ELF-1 (cell line): ENCODE measurements at places on chromosomes 2 and 18.
A peak's percentile ranks its signal among the peaks of the same experiment; 100 is the strongest.

DNA sequence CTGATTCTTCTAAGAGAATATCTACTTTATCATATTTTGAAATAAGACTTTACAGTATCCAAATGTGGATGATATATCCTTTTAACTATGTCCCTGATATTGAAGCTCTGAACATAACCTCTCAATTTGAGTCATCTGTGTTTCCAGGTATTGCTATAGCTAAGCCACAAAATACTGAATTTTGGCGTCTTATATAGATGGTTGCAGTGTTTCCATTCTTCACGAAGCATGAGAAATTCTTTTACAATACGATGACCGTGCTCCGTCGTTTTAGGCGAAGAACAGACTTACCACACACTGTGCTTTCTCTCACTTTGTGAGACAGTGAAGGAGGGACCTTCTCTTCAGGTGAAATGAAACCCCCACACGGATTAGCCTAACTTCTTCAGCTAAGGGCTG is 45.3 kb downstream of the LRRFIP1 start:
- no peak for DNase-seq

DNA sequence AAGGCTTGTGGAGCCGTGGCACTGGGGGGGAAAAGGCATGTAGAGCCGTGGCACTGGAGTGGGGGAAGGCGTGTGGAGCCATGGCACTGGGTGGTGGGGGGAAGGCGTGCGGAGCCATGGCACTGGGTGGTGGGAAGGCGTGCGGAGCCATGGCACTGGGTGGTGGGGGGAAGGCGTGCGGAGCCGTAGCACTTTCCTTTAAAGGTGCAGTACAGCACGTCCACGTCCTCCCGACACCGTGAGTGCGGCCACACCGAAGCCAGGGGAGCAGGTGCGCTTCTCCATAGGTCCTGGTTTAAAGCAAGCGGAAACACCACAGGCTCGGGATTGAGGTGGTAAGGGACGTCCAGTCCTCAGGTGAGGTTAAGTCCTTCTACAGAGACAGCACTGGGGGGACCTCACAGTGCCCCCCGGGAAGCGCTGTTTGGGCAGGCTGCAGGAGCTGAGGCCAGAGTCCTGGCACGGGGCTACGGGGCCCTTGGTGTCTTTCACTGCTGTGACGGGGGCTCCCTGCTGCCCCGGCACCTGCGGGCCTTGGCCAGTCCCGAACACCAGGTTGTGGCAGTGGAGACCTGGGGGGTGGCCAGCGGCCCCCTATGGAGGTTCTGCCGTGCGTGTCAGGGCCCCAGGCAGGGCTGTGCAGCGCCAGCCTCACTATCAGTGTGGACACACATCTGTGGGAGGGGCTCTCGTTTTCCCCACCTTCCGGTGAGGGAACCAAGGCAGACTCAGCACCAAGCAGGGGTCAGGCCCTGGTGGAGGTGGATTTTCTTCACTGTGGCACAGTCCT is 93.0 kb upstream of the CTDP1 start:
- DNase-seq: no peak

GRCh38 chr2:212314680-212315079 is 223.9 kb downstream of the ERBB4 start:
- no peak for DNase-seq

- no peak for DNase-seq
Measured at GRCh38 chr2:97698530-97698929, 14.8 kb upstream of the ZAP70 start.

DNA sequence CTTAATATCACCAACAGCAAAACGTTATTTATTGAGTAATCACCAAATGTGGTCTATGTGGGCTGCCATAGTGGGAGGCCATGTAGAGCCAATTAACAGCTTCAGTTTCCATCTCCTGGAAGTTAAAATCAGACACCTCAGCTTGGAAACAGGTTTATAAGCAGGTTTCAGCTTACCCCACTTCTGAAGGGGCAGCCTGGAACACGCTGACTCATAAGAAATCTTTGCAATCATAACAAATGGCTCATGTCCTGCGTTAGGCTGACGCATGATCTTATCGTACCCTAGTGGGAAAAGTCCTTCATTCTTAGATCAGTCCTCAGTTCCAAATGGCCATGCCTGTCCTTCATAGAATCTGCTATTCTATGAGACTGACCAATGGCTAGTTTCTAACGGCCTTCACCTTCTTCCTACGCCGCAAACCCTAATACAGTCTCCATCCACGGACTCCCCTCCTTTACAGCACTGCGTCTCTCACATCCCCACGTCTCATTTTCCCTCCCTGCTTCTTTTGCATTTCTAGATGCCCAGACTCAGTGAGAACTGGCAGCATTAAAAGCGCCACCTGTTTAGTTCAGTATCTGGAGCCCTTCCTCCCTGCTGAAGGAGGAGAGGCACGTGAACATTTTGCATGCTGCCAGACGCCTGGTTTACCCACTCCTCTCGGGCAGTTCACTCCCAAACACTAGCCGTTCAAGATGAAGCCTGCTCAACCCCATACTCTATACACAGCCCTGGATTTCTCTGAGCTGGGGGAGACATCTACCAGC is 24.2 kb upstream of the BZW1 start:
- no peak for DNase-seq

DNA sequence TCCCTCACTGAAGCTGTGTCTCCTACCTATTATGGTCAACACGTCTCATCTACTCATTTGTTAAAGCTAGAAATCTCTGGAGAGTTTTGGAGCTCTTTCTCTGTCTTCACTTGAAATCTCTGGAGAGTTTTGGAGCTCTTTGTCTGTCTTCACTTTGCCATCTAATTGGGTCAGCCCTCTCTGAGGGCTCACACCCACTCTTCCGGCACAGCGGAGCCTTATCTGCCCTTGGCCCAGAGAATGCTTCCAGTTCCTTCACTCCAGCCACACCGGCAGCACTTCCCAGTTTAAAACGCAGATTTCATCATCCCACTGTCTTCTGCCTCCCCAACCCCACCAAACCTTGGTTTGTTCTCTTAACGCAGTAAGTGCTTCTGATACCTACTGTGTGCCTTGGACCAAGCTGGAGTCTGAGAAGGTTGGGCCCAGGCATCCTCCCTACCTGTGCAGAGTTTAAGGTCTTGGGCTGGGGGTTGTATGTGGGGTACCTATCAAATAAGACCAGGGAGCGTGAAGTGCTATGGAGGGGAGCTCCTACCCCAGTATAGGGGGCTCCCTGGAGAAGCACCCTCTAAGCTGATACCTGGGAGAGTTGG is 5.0 kb downstream of the HPCAL1 start:
- DNase-seq: no peak

GRCh38 chr2:143841935-143842334 is 678.0 kb downstream of the ZEB2 start:
- DNase-seq: no peak

- DNase-seq: no peak
Measured at GRCh38 chr18:65380571-65380970, 370.2 kb upstream of the CDH7 start.

DNA sequence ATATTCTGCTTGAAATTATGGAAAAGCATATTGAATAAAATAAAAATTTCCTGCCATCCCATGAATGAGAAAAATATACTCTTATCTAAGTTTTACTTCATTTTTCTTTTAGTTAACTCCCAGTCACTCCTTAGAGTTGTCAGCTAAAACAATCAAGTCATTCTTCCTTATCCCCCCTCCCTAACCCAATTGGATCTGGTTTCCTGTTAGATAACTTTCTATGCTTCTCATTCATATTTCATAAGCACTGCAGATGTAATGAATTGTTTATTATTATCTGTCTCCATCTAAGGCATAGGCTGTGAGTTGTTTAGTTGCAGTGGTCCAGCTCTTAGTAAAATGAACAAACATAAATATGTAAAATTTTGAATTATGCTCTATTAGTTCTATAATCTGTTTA is 244.0 kb upstream of the GCFC2 start:
- DNase-seq: no peak

GRCh38 chr2:118246726-118247125 is 158.5 kb downstream of the INSIG2 start:
- DNase-seq: no peak

DNA sequence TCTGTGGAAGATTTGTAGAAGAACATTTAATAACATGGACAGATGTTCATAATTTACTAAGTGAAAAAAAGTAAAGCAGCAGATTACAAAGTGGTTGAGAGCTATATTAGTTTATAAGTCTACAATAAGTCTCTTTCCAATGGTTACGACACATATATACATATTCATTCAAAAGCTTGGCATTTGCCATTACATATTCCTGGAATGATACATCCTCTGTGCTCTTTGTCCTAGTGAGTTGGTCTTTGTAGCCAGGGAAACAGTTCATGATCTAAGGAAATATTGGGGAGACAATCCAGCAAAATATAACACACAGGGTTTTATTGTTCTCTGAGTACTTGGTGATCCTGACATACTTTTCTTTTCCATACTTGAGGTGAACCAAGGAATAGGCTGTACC is 32.5 kb upstream of the SOS1 start:
- no peak for DNase-seq

DNA sequence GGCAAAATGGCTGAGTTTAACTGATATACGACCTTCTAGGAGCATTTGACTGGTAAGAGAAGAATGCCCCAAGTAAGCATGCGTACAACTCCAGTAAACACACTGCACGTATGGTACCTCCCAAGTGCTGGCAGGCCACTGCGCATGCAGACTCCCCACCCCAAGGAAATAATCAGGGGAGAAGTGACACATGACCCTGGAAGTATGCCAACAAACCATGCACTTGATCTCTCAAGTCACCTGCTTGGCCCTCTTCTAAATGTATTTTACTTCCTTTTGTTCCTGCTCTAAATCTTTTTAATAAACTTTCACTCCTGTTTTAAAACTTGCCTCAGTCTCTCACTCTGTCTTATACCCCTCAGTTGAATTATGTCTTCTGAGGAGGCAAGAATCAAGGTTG is 129.8 kb upstream of the COL5A2 start:
- no peak for DNase-seq

GRCh38 chr2:8090748-8091700 is 590.8 kb upstream of the ID2 start:
- DNase-seq: peak; percentile 23

- no peak for DNase-seq
Measured at GRCh38 chr2:131125195-131125757, 20.1 kb downstream of the PLEKHB2 start.

DNA sequence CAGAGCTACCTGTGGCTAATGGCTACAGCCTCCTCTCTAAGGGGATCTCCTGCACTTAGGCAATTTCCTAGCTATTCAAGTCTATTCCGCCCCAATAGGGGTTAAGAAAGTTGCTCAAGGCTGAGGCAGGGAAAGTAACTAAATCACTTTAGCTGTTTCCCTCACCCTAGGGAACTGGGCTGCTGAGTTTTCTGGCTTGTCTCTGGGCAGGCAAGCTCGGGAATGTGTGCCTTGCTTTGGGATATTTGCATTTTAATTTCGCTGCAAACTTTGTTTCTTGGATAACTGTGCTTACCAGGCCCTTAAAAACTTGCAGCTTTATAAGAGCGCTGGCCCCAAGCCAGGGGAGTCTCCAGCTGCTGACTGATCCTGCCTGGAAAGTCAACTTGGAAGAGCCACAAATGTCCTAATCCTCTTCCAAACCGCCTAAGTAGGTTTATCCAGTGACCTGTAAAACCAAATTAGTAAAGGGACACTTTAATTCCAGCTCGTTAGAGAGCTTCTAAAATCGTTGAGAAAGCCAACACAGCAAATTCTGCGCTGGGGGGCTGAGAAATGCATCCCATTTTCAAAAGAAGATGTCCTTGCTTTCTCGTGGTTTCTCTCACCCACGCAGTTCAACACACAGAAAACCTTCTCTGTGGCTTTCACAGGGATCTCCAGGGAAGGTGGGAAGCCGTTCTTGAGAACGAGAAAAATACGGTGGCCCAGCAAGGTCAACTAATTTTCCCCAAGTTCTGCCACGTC is 59.5 kb upstream of the SP3 start:
- DNase-seq: peak; percentile 69

- DNase-seq: no peak
Measured at GRCh38 chr2:146597291-146597690, 1247.5 kb upstream of the ACVR2A start.

GRCh38 chr18:27447451-27447881 is 262.4 kb upstream of the CHST9 start:
- DNase-seq: peak; percentile 4

GRCh38 chr18:52489396-52490306 is 149.7 kb downstream of the DCC start:
- no peak for DNase-seq

DNA sequence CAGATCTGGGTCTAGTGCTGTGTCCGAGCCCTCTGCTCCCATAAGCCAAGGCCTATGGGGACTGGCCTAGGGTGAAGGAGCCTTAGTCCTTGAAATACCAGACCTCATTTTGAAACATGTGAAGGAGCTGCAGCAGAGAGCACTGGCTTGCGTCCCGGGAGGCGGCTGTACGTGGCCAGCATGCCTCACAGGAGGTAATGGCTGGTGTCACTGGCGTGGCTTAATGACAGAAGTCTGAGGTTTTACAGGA is 72.7 kb upstream of the OTOS start:
- DNase-seq: no peak

DNA sequence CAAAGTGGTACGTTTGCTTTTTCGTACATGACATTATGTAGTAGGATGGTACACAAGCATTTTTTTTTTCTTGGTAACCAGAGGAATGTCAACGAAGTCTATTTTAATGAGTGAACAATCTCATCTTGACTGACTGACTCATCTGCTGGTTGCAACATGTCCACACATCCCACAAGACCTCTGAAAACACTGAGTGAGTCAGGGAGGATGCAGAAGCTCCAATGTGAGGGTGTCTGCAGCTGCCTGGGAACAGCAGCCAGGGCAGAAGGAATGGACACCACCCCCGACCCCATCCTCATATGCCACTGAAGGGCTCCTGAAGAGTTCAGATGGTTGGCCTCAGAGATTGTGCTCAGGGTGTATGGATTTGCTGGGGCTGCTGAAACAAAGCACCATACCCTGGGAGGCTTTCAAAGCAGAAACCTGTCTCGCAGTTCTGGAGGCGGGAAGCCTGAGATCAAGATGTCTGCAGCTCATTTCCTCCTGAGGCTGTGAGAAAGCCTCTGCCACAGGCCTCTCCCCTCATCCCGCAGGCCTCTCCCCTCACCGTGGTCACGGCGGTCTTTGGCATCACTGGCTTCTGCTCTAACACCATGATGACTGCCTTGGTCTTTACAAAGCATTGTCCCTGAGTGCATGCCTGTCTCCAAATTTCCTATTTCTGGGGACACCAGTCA is 124.6 kb downstream of the LRATD1 start:
- DNase-seq: no peak

GRCh38 chr2:208492069-208492468 is 85.5 kb downstream of the PTH2R start:
- DNase-seq: no peak

- DNase-seq: peak; percentile 48
Measured at GRCh38 chr2:190996338-190996946, 17.5 kb downstream of the STAT1 start.

- peak; percentile 16 for DNase-seq
Measured at GRCh38 chr2:156918410-156918809, 339.1 kb upstream of the GALNT5 start.

- peak; percentile 13 for DNase-seq
Measured at GRCh38 chr2:172233987-172234715, 131.5 kb upstream of the DLX2 start.

DNA sequence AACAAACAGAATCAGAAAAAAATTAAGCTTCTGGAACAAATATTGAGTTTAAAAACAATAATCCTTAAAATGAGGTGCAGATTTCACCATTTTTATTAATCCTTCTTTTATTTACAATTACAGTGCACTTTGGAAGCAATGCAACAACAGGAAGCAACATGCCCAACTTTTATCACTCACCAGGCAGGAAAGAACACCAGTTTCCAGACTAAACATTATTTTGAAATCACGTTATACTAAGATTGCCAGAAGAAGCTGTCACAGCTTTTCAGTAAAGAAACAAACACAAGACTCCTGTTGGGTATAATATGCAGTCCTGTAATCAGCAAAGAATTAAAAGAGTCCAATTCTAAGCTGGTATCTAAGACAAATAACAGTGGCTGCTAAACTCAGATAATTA is 137.9 kb upstream of the ZC3H15 start:
- no peak for DNase-seq
